ENCODE measurements at places on chromosomes 1 and 21. TPM values are rescaled to one million over a fixed set of nuclear protein-coding genes. Genes with fewer than 3 reads are reported as not detected.

DNA sequence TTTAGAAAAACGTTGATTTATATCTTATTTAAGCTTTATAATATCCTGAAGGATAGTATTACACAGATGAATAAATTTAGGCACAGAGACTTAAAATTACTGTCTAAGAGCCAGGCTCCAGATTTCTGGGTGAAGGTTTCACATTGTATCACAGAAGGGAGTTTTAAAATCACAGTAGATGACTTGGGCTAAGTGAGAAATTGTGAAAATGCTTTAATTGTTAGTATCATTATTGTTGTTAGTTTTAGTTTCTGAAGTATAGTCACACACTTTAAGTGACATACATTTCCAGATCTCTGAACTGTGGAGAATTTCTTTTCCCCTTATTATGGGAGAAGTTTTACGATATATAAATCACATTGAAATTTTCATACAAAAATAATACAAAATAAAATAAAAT, 83.5 kb downstream of the NDUFS5 start:
- no peak for DNase-seq

- DNase-seq, result peak; percentile 3
Measured at GRCh38 chr1:86018283-86018923, 138.2 kb downstream of the COL24A1 start.

The OR2L2 gene
- polyA plus RNA-seq, result not detected

DNA sequence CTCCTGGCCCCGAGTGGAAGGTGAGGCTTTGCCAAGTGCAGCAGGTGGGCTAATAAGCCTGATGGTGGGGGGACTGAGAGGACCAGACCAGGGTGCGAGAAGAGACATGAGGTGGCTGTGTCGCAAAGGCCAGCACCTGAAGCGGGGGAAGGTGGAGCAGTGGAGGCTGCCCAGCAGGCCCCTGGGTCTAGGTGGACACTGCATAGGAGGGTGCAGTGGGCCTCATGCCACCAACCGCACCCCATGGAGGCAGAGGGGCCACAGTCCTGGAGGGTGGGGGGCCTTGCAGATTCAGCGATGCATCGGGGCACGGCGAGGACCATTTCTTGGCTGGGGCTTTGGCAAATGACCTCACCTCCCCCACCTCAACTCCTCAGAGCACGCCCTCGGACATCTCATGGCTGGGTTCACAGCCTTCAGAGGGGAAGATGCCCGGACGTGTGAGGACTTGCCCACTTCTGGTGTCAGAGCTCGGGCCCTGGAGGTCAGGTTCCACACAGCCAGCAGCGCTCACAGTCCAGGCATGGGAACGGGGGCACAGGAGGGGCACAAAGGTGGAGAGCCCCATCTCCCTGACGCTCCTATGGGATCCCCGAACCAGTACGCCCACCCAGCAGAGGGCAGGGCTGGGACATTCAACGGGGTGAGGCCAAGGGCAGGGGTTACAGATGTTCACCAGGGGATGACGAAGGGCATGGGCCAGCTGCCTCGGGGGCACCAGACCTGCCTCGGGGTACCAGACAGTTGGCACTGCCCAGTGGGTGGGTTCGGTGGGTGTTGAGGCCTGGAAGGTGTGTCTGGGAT, 35.4 kb downstream of the UBE2G2 start:
- no peak for DNase-seq

The CELA2A gene
- polyA plus RNA-seq, result not detected

DNA sequence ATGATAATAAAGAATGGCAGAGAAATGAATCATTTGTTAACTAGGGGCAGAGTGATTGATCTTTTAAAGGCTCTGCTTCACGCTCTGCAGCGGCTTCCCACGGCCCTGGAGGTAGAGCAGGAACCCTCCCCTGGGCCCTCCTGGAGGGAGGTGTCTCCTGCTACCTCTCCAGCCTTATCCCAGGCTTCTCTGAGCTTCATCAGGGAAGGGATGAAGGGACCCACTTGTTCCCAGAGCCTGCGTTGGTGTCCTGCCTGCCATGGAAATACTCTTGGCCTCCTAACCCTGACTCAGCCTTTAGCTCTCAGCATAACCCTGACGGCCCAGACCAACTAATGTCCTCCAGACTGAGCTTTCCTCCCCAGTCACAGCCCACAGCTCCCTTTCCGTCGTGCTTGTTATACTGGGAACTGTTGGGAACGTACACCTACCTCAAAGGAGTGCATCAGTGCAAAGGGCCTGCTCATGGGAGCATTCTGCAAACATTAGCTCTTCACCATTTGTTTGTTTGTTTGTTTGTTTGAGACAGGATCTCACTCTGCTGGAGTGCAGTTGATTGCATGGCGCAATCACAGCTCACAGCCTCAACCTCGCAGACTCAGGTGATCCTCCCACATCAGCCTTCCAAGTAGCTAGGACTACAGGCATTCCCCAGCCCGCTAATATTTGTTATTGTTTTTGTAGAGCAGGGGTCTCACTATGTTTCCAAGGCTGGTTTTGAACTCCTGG, 17.4 kb upstream of the HNRNPU start:
- no peak for DNase-seq

DNA sequence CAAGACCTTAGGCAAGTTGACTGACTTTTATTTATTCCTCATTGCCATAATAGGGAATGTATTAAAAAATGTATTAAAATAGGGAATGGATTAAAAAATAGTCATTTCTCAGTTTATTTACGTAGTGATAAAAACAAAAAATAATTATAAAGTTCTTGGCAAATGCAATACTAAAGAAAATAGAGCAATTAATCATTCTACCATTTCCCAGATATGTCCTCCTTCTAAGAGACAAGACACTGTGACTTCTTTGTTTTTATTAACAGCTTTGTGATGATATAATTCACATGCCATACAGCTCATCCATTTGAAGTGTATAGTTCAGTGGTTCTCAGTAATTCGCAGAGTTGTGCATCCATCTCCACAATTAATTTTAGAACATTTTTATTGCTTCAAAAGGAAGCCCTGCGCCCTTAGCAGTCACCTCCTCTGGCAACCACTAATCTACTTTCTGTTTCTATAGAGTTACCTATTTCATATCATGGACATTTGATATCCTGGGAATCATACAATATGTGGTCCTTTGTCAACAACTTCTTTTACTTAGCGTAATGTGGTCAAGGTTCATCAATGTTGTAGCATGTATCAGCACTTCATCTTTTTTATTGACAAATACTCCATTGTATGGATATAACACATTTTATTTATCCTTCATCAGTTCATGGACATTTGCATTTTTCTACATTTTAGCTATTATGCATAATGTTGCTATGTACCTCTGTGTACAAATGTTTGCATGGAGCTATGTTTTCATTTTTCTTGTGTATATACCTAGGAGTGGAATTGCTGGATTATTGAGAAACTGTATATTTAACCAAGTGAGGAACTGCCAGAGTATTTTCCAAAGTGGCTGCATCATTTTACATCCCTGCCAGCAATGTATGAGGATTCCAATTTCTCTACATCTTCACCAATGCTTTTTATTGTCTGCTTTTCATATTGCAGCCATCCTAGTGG, 5.6 kb downstream of the TBX19 start:
- no peak for DNase-seq

DNA sequence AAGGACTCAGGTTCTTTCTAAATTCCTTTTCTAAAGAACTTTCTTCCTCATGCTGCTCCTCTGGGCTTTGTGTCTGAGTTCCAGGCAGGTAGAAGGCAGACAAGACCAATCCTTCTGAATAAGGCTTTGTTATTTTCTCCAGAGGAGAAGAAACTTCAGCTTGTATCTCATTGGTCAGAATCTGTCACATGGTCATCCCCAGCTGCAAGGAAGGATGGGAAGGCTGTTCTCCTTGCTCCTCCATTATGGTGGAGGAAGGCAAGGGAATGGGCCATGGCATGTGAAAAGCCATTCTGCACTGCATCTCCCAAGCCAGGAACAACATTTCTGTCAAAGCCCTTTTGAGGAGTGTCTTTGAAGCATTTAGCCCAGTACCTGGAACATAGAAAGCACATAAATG, 50.6 kb upstream of the NTPCR start:
- DNase-seq, result no peak

GRCh38 chr1:193971595-193971994, 785.2 kb upstream of the B3GALT2 start:
- DNase-seq, result peak; percentile 95

The LEFTY1 gene
- polyA plus RNA-seq, result not detected

- no peak for DNase-seq
Measured at GRCh38 chr1:101485712-101486111, 248.9 kb downstream of the S1PR1 start.

The SLC25A33 gene
- 4.1 TPM for polyA plus RNA-seq

- DNase-seq, result no peak
Measured at GRCh38 chr1:64975127-64975526, 8.8 kb upstream of the JAK1 start.

The LAX1 gene
- 0.03 TPM for polyA plus RNA-seq

- no peak for DNase-seq
Measured at GRCh38 chr1:169236143-169236542, 129.7 kb downstream of the ATP1B1 start.

DNA sequence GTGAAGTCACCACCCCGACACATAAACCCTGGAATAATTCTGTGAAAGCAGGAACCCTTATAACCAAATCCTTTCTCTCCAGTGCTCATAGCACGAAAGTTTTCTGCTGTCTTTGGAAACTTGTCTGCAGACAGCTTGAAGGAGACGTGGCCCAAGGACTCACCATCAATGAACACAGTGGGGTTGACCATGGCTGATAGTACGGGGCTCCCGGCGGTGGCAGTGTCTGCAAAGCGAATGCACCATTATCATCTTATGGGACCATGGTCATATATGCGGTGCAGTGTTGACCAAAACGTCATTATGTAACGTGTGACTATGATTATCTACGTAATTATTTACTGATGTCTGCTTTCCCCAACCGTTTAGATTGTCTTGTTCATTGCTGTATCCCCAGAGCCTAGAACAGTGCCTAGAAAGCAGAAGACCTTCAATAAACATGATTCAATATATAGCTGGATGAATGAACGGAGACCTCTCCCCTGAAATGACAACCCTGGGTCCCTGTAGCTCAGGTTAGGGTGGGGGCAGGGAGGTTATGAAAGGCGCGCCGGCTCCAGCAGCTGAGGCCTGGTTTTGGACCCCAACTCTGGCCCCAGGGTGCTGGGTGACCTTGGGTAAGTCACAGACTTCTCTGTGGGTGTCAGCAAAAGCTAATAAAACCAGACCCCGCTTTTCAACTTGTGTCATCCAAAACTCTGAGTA, 128.4 kb upstream of the ZBTB40 start:
- no peak for DNase-seq

- no peak for DNase-seq
Measured at GRCh38 chr21:31983554-31983953, 110.7 kb downstream of the HUNK start.

DNA sequence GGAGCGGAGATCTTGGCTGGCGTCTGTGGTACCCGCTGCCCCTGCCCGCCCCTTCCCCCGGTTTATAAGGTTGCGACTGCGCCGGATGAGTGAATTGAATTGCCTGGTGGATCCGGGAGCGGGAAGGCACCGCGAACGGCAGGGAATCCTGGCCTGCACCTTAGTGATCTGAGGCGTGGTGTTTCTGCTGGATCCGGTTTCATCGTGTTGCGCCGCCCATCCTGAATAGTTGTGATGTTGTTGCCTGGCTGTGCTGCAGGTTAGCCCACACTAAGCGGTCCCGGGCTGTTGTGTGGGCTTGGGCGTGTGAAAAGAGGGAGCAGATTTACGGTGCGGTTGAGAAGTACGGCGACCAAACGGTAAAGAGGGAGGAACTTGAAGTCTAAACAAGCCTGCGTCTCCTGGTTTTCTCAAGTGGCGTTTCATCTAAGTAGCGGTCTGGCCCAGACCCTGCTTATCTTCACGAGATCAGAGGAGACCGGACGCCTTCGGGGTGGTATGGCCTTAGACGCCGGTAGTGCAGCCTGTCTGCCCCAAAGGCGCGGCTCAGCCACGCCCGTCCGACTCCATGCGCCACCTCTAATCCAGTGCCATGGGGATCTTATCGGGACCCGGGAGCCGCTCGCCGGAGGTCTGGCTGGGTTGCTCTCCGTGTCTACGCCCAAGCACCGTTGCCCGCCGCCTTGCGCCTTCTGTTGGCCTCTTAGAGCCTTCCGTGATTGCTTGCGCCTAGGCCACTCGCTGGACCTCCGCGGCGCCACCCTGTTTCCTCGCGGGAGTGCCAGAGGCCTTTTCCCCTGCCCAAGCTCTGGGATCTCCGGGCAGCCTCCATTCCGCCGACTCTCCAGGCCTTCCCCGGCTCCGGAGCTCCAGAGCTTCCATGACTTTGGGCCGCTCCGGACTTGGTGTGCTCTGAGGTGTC, 87.5 kb upstream of the RHOU start:
- peak; percentile 83 for DNase-seq

Measured in foreskin keratinocyte (primary cell).